Occipital lobe (tissue), 3 donors: ENCODE measurements at places on chromosomes 12 and 14. TPM values are rescaled to one million over a fixed set of nuclear protein-coding genes. Genes with fewer than 3 reads are reported as not detected.

MLH3 gene
- 65.2 TPM for total RNA-seq

KRT3 gene
- total RNA-seq, result not detected

GNB3 gene
- total RNA-seq, result 0.94 TPM

KITLG gene
- total RNA-seq, result 90.8 TPM

TMEM119 gene
- total RNA-seq, result 2.2 TPM

RPL10L gene
- not detected for total RNA-seq

MRPL51 gene
- 36.5 TPM for total RNA-seq

SLCO1B1 gene
- total RNA-seq, result 0.16 TPM

KRT71 gene
- not detected for total RNA-seq

MUCL1 gene
- total RNA-seq, result not detected

SIX6 gene
- total RNA-seq, result not detected

DBX2 gene
- total RNA-seq, result 1.6 TPM

BDKRB1 gene
- total RNA-seq, result not detected

TMEM63C gene
- 10.8 TPM for total RNA-seq

KLRF1 gene
- 0.47 TPM for total RNA-seq

YEATS4 gene
- total RNA-seq, result 31.5 TPM

LRRC9 gene
- 2.3 TPM for total RNA-seq

RHOJ gene
- 2.3 TPM for total RNA-seq

PZP gene
- total RNA-seq, result not detected

STAB2 gene
- not detected for total RNA-seq

NFATC4 gene
- total RNA-seq, result 5.1 TPM

LAG3 gene
- not detected for total RNA-seq

LRFN5 gene
- 93.0 TPM for total RNA-seq

LRRIQ1 gene
- total RNA-seq, result 7.0 TPM

CRADD gene
- 10.3 TPM for total RNA-seq

TMEM30B gene
- total RNA-seq, result 0.16 TPM

NT5DC3 gene
- total RNA-seq, result 32.8 TPM

PRKCH gene
- total RNA-seq, result 21.2 TPM

PRB2 gene
- total RNA-seq, result not detected

EML1 gene
- total RNA-seq, result 137 TPM

VRTN gene
- total RNA-seq, result not detected

PTPRO gene
- 157 TPM for total RNA-seq

GPR84 gene
- 0.16 TPM for total RNA-seq

MYRFL gene
- total RNA-seq, result 0.78 TPM

NR1H4 gene
- total RNA-seq, result not detected

GPR162 gene
- 61.3 TPM for total RNA-seq

P3H3 gene
- total RNA-seq, result 11.2 TPM

PLEKHH1 gene
- total RNA-seq, result 5.5 TPM

LALBA gene
- 0.47 TPM for total RNA-seq

KCNMB4 gene
- 67.2 TPM for total RNA-seq

GZMH gene
- total RNA-seq, result not detected

CLEC4A gene
- 0.31 TPM for total RNA-seq

MARK3 gene
- 146 TPM for total RNA-seq

MSI1 gene
- total RNA-seq, result 7.5 TPM

ATL1 gene
- 99.8 TPM for total RNA-seq

DCN gene
- total RNA-seq, result 46.3 TPM

RIN3 gene
- total RNA-seq, result 1.4 TPM

ATP5F1B gene
- 359 TPM for total RNA-seq

FGF6 gene
- total RNA-seq, result not detected

TPPP2 gene
- not detected for total RNA-seq

VPS29 gene
- 108 TPM for total RNA-seq

RALGAPA1 gene
- total RNA-seq, result 211 TPM

CLEC1B gene
- total RNA-seq, result not detected

KRT72 gene
- not detected for total RNA-seq

FITM1 gene
- total RNA-seq, result not detected

POTEM gene
- not detected for total RNA-seq

DHH gene
- 0.47 TPM for total RNA-seq

RND1 gene
- 22.9 TPM for total RNA-seq

WASHC4 gene
- 103 TPM for total RNA-seq
